ENCODE measurements at places on chromosomes 2 and 18. TPM values are rescaled to one million over a fixed set of nuclear protein-coding genes. Genes with fewer than 3 reads are reported as not detected.

Gene CRYGD
- not detected for total RNA-seq

Gene SLC25A52
- total RNA-seq: not detected

Gene TTN
- total RNA-seq: under 0.01 TPM

GRCh38 chr2:32011485-32011960 lies 715 bp upstream of the MEMO1 start:
- DNase-seq: peak; percentile 3
- H3K36me3 ChIP-seq: peaks cover 5% of the 10 kb centered on the region
- peak overlapping the region; percentile 74 for H3K27ac ChIP-seq
- no peaks in the 10 kb centered on the region for H3K27me3 ChIP-seq

DNA sequence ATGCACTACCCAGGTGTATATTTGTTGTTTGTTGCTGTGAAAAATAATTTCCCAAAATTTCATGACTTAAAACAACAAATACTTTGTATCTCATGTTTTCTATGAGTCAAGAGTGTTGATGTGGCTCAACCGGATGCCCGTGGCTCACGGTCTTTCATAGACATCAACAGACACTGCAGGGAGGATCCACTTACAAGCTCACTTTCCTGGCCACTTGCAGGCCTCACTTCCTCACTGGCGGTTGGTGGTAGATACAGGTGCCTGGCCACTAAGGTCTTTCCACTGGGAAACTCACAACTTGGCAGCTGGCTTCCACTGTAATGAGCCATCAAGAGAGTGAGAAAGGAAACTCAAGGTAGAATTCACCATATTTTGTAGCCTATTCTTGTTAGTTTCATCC lies 662.9 kb downstream of the IRS1 start:
- H3K27ac ChIP-seq: no peak overlapping the region
- H3K36me3 ChIP-seq: no peaks in the 10 kb centered on the region
- DNase-seq: no peak
- no peaks in the 10 kb centered on the region for H3K4me1 ChIP-seq
- no peaks in the 10 kb centered on the region for H3K27me3 ChIP-seq
- H3K4me3 ChIP-seq: no peak overlapping the region

DNA sequence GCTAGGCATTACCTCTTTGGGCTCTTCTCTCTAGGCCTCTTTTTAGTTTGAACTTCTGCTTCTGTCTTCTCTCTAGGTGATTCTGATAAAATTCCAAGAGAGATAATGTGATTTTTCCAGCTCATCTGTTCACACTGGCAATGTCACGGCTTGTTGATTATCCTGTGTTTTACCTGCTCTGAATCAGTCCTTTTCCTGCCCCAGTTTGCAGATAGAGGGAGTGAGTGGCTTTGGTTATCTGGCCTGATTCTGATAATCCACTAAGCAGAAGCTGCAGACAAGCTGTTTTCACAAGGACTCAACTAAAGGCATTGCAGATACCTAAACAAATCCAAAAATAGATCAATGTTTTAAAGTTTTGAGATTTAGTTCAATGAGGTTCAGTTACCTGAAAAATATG lies 111.9 kb downstream of the DCC start:
- no peak overlapping the region for H3K27ac ChIP-seq
- no peaks in the 10 kb centered on the region for H3K36me3 ChIP-seq
- H3K4me3 ChIP-seq: no peak overlapping the region
- no peaks in the 10 kb centered on the region for H3K27me3 ChIP-seq
- H3K4me1 ChIP-seq: no peaks in the 10 kb centered on the region

Gene TMSB10
- 3,633 TPM for total RNA-seq

- H3K36me3 ChIP-seq: no peaks in the 10 kb centered on the region
- DNase-seq: no peak
Observed at GRCh38 chr2:62140426-62141141, 55.3 kb upstream of the B3GNT2 start.

- peak overlapping the region; percentile 10 for H3K4me3 ChIP-seq
- H3K27me3 ChIP-seq: no peaks in the 10 kb centered on the region
- H3K27ac ChIP-seq: peak overlapping the region; percentile 99
- H3K36me3 ChIP-seq: no peaks in the 10 kb centered on the region
Observed at GRCh38 chr2:74845991-74846390, 12.1 kb downstream of the HK2 start.

DNA sequence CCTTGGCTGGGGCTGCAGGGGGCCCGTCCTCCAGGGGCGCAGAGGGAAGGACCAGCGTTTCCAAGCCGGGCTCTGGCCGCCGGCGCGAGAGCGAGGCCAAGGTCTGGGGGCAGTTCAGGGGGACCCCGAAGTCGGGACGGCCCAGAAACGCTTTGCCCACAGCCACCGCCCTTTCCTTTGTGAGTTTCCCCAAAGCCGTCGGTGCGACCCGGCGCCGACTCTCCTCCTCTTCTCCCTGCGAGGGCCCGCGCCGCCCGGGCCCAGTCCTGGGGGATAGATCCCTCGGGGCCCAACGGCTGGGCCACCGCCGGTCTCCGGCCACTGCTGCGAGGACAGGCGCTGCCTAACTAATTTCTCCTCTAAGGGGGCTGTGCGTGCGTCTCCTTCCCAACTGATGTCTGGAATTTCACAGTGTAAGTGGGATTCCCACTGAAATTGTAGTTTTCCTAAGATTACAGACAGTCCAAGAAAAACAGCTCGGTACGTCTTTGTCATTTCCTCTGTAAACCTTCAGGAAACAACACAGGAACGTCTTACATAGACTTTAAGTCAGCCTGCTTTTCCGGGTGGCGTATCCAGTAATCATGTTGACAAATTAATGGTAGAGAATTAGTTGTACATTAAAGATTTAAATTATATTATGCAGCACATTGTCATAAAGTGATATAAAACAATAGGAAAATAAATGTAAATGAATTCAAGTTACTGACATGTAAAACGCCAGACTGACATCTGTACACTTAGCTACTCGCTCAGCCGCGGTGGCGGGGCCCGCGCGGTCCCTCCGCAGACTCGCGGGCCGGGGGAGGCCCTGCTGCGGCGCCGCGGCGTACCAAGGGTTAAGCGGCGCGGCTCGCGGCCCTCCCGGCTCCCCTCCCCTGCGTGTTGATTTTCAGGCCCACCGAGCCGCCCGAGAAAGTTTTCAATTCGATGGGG lies 139.4 kb upstream of the SIX3 start:
- H3K4me1 ChIP-seq: no peaks in the 10 kb centered on the region
- H3K4me3 ChIP-seq: no peak overlapping the region
- no peak for DNase-seq
- H3K27me3 ChIP-seq: peaks cover 89% of the 10 kb centered on the region
- H3K36me3 ChIP-seq: no peaks in the 10 kb centered on the region

Gene TMEM169
- 0.88 TPM for total RNA-seq

DNA sequence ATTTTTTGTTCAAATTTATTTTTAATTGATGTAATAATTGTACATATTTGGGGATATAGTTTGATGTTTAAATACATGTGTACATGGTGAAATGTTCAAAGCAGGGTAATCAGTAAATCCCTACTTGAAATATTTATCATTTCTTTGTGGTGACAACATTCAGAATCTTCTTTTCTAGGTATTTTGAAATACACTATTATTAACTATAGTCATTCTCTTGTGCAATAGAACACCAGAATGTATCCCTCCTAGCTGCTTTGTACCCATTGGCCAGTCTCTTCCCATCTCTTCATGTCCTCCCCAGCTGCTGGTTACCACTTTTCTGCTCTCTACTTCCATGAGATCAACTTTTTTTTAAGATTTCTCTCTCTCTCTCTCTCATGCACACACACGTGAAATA lies 126.5 kb downstream of the ZNF407 start:
- H3K27ac ChIP-seq: no peak overlapping the region
- H3K4me3 ChIP-seq: no peak overlapping the region
- peaks cover 9% of the 10 kb centered on the region for H3K4me1 ChIP-seq
- no peaks in the 10 kb centered on the region for H3K27me3 ChIP-seq
- H3K36me3 ChIP-seq: no peaks in the 10 kb centered on the region

- no peak overlapping the region for H3K4me3 ChIP-seq
- H3K27ac ChIP-seq: no peak overlapping the region
- no peak for DNase-seq
- H3K36me3 ChIP-seq: no peaks in the 10 kb centered on the region
- no peaks in the 10 kb centered on the region for H3K4me1 ChIP-seq
Observed at GRCh38 chr2:204591225-204591624, 46.0 kb downstream of the PARD3B start.

DNA sequence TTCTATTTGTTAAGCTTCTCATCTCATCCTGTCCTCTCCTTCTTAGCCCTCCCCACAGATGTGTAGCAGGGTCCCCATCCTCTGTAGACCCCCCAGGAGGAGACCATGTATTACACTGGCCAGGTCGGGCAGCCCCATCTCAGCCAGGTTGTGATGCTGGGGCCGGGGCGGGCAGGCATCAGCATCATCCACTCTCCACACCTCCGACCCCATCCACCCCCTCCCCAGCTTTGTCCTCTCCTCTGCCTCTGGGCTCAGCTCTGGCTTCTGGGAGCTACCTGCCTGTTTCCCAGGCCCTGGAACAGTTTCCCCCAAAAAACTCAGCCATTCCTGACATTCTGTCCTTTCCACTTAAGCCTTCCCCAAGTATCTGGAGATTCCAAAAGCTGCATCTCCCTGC lies 49.2 kb downstream of the GBX2 start:
- DNase-seq: no peak
- H3K27me3 ChIP-seq: no peaks in the 10 kb centered on the region
- H3K4me1 ChIP-seq: no peaks in the 10 kb centered on the region
- H3K36me3 ChIP-seq: no peaks in the 10 kb centered on the region
- H3K4me3 ChIP-seq: no peak overlapping the region

- no peak for DNase-seq
- no peaks in the 10 kb centered on the region for H3K27me3 ChIP-seq
- peaks cover 35% of the 10 kb centered on the region for H3K36me3 ChIP-seq
- H3K4me1 ChIP-seq: no peaks in the 10 kb centered on the region
Observed at GRCh38 chr18:79937103-79937860, 14.2 kb downstream of the SLC66A2 start.

Gene EPB41L3
- 0.88 TPM for total RNA-seq

- H3K36me3 ChIP-seq: peaks cover 8% of the 10 kb centered on the region
- H3K27me3 ChIP-seq: no peaks in the 10 kb centered on the region
- H3K27ac ChIP-seq: peak overlapping the region; percentile 52
Observed at GRCh38 chr18:48600456-48601090, 61.7 kb downstream of the CTIF start.

DNA sequence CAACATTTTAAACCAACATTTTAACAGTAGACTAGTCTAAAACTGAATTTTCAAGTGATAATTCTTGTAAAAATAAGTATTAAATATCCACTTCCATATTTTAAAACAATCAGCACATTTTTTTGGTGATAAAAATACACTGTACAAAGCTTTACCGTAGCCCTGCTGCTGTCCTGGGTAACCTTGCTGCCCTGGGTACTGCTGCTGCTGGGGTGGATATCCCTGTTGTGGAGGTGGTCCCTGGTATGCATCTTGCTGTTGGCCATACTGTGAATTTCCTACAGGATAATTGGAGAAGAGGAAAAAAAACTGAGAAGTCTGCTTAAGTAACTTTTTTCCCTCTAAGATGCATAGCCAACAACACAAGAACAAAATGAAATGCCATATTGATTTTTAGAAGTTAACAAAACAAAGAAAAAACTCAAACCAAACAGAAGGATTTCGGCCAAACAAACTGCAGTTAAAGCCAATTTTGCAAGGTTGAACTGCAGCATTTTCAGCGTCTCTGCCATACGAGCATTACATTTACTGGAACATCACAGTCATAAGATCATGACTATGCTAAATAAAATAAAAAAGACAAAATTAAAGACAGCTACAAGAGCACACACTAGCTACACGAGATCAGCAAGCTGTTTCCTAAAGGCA lies 55.4 kb downstream of the SS18 start:
- H3K4me1 ChIP-seq: no peaks in the 10 kb centered on the region
- DNase-seq: no peak
- H3K27ac ChIP-seq: no peak overlapping the region
- H3K4me3 ChIP-seq: no peak overlapping the region
- H3K36me3 ChIP-seq: peaks cover 67% of the 10 kb centered on the region
- no peaks in the 10 kb centered on the region for H3K27me3 ChIP-seq

GRCh38 chr2:10278029-10278762 lies 24.5 kb upstream of the HPCAL1 start:
- H3K27ac ChIP-seq: peak overlapping the region; percentile 92
- no peaks in the 10 kb centered on the region for H3K36me3 ChIP-seq
- no peaks in the 10 kb centered on the region for H3K27me3 ChIP-seq
- peaks cover 33% of the 10 kb centered on the region for H3K4me1 ChIP-seq
- DNase-seq: peak; percentile 98

DNA sequence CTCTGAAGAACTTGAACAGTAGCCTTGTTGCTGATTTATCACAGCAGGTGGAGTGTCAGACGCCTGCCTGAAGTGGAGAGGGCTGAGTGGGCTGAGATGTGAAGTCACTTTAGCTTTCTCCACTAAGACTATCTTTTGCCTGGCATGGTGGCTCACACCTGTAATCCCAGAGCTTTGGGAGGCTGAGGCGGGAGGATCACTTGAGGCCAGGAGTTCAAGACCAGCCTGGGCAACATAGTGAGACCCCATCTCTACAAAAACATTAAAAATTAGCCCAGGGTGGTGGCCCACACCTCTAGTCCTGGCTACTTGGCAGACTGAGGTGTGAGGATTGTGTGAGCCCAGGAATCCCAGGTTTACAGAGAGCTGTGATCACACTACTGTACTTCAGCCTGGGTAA lies 60.6 kb upstream of the TTC39C start:
- no peak overlapping the region for H3K4me3 ChIP-seq
- H3K4me1 ChIP-seq: no peaks in the 10 kb centered on the region
- peaks cover 2% of the 10 kb centered on the region for H3K27me3 ChIP-seq
- H3K27ac ChIP-seq: no peak overlapping the region
- no peaks in the 10 kb centered on the region for H3K36me3 ChIP-seq

Gene GALR1
- total RNA-seq: not detected

DNA sequence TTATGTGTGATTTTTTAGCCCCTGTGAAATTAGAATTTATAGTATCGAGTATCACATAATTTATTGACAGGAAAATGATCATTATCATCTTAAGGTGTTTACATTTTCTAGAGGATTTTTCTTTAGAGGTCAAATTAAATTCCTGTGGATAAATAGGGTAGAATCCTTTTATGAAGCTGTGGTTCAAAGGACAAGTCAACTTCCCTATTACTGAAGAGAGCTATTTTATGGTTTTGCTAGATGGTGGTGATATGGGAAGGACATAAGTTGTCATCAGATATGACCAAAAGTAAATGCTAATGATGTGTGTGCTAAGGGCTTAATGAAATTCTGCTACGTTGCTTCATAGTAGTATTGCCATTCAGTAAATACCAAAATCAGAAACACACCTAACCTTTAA lies 80.1 kb downstream of the EML4 start:
- no peak overlapping the region for H3K27ac ChIP-seq
- no peaks in the 10 kb centered on the region for H3K4me1 ChIP-seq
- no peaks in the 10 kb centered on the region for H3K27me3 ChIP-seq
- DNase-seq: no peak

DNA sequence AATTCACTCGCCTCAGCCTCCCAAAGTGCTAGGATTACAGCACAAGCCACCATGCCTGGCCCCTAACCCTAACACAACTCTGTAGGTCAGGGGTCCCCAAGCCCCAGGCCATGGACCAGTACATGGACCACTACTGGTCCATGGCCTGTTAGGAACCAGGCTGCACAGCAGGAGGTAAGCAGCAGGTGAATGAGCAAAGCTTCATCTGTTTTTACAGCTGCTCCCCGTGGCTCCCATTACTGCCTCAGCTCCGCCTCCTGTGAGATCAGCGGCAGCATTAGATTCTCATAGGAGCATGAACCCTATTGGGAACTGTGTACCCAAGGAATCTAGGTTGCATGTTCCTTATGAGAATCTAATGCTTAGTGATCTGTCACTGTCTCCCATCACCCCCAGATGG lies 201.7 kb downstream of the NRP2 start:
- H3K4me1 ChIP-seq: no peaks in the 10 kb centered on the region
- DNase-seq: no peak
- H3K27ac ChIP-seq: no peak overlapping the region
- no peaks in the 10 kb centered on the region for H3K36me3 ChIP-seq

Measured in osteoblast (primary cell).